Fibroblast of pulmonary artery (primary cell): ENCODE measurements at places on chromosomes 12 and 14.

DNA sequence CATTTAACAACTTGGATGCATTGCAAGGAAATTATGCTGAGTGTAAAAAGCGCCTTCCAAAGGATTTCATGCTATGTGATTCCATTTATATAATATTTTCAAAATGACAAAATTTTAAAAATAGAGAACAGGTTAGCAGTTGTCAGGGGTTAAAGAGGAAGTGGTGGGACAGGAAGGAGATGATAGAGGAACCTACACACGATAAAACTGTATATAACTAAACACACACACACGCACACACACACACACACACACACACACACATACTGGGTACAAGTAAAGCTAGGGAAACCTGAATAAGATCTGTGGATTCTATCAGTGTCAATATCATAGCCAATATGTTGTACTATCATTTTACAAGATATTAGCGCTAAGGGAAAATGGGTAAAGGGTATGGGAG is 17.2 kb downstream of the TTC9 start:
- no peak for DNase-seq

GRCh38 chr14:24920265-24921075 is 129.5 kb downstream of the STXBP6 start:
- peak; percentile 5 for DNase-seq

- DNase-seq = no peak
These were observed 58.9 kb upstream of the RESF1 start for GRCh38 chr12:31900271-31900670.

GRCh38 chr12:104758771-104759170 is 199.3 kb downstream of the SLC41A2 start:
- DNase-seq = no peak

DNA sequence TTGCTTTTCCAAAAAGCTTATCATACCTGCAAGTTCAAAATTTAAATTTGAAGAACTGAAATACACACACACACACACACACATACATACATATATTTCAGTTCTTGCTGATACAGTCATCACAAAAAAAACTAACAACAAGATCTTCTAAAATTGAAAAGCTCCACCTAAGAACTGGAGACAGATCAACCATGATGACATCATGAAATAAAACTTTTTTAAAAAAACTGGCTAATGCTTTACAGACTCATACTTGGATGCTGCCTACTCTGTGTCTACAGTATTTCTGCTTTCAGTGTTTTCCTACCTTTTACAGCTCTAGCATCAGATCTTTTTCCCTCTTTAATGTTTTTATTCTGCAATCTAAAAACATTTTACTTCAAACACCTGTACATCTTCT is 261.4 kb downstream of the DIO2 start:
- no peak for DNase-seq

DNA sequence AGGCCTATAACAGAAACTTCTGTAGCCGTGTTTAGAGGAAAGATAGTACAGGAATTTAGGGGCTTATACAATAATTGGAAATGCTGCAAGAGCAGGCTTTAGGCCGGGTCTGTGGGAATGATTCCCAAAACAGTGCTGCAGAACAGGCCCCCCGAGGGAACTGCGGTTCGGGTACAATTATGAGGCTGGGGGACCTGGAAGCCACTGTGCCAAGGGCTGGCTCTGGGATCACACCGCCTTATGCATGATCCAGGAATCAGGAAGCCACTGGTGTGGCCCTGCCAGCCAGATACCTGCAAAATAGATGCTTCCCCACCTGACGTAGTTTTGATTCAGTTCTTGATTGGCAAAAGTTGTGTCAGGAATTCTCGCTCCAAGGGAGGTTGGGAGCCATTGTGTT is 55.4 kb downstream of the CACNA1C start:
- DNase-seq = no peak
